ENCODE measurements at places on chromosomes 7 and 10.

- H3K27ac ChIP-seq: no peak overlapping the region
- peaks cover 53% of the 10 kb centered on the region for H3K4me1 ChIP-seq
- no peaks in the 10 kb centered on the region for H3K27me3 ChIP-seq
Observed at GRCh38 chr7:112147793-112148361, 58.3 kb downstream of the DOCK4 start.

- peaks cover 10% of the 10 kb centered on the region for H3K4me1 ChIP-seq
- no peak overlapping the region for H3K4me3 ChIP-seq
- no peaks in the 10 kb centered on the region for H3K27me3 ChIP-seq
- DNase-seq: no peak
Observed at GRCh38 chr7:105285118-105285874, 103.4 kb downstream of the SRPK2 start.

DNA sequence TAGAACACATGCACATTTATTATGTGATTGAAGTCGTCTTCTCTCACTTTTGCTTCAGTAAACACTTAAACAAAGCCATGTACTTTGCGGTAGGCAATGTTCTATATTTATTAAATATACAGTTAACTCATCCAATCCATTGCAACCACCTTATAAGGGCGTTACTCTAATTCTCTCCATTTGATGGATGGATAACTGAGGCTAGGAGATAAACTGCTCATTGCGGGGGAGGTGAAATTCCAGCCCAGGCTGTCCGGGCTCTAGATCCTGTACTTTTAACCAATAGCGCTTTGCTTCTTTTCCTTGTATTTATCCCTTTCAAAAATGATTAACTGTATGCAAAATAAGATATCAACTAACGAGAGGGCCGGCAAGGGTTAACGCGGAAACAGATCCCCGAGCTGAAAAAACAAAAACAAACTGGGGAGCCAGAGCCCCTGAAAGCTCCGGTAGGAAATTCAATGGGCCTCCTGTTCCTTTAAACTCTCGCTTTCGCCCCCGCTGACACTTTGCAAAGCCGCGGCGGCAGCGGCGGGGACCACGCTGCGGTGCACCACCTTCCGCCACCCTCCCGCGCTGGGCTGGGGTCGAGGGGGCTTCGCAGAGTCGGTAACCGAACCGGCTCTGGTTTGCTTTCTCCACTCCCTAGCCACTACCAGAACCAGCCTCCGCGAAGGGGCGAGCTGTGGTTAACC is 1.0 kb upstream of the PLXDC2 start:
- H3K36me3 ChIP-seq: no peaks in the 10 kb centered on the region
- peaks cover 49% of the 10 kb centered on the region for H3K4me1 ChIP-seq
- no peak for DNase-seq

DNA sequence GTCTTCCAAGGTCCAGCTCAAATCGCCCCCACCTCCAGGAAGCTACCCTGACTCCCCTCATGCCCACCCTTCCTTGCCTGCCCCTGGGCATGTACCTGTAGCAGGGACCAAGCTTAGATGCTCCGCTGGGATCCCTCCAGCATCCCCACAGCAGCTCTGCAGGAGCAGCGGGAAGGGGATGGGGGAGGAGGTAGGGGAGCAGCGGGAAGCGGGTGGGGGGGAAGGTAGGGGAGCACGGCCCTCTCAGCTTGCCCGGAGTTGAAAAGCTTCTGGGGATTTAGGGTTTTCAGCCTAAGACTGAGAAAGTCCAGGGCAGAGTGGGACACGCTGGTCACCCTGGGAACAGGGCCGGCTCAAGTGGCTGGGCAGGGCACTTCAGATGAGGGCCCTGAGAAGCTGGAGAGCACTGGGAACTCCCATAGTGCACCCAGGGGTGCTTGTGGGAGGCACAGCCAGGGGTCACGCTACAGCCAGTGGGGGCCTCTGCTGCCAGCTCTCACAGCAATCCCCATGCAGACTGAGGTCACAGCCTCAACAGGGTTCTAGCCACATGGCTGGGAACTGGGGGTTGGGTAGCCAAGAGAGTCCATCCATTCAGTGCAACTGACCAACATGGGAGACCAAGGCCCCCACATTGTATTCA is 13.4 kb downstream of the WDR86 start:
- H3K27ac ChIP-seq: no peak overlapping the region
- peaks cover 38% of the 10 kb centered on the region for H3K27me3 ChIP-seq
- H3K4me3 ChIP-seq: no peak overlapping the region
- H3K4me1 ChIP-seq: no peaks in the 10 kb centered on the region
- DNase-seq: no peak

GRCh38 chr7:103011650-103012049 is 62.9 kb downstream of the FBXL13 start:
- no peak for DNase-seq
- no peaks in the 10 kb centered on the region for H3K36me3 ChIP-seq
- H3K4me1 ChIP-seq: no peaks in the 10 kb centered on the region
- no peak overlapping the region for H3K27ac ChIP-seq
- H3K27me3 ChIP-seq: no peaks in the 10 kb centered on the region
- H3K4me3 ChIP-seq: no peak overlapping the region

GRCh38 chr7:43960933-43961332 is 34.7 kb downstream of the UBE2D4 start:
- no peaks in the 10 kb centered on the region for H3K4me1 ChIP-seq
- no peaks in the 10 kb centered on the region for H3K27me3 ChIP-seq
- H3K36me3 ChIP-seq: peaks cover 17% of the 10 kb centered on the region
- H3K4me3 ChIP-seq: no peak overlapping the region

- peaks cover 44% of the 10 kb centered on the region for H3K27me3 ChIP-seq
- no peak overlapping the region for H3K27ac ChIP-seq
- no peak for DNase-seq
Observed at GRCh38 chr7:148979827-148980226, 48.5 kb downstream of the PDIA4 start.

DNA sequence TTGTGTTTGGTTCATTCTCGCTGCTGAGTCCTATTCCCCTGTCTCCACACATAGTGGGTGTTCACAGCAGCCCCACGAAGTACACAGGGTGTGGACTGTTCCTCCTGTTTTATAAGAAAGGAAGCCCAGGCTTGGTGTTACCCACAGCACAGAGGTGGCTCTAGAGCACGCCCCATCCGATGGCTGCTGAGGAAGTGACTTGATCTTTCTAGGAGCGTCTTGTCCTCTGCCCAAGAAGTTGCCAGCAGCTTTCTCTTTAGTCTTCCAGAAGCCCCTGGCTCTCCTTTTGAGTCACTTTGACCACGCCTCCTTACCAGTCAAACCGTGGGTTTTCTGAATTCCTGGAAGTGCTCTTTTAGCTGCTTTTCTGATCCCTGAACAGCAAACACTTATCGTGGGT is 94.0 kb downstream of the GRK5 start:
- peaks cover 97% of the 10 kb centered on the region for H3K4me1 ChIP-seq
- DNase-seq: no peak

DNA sequence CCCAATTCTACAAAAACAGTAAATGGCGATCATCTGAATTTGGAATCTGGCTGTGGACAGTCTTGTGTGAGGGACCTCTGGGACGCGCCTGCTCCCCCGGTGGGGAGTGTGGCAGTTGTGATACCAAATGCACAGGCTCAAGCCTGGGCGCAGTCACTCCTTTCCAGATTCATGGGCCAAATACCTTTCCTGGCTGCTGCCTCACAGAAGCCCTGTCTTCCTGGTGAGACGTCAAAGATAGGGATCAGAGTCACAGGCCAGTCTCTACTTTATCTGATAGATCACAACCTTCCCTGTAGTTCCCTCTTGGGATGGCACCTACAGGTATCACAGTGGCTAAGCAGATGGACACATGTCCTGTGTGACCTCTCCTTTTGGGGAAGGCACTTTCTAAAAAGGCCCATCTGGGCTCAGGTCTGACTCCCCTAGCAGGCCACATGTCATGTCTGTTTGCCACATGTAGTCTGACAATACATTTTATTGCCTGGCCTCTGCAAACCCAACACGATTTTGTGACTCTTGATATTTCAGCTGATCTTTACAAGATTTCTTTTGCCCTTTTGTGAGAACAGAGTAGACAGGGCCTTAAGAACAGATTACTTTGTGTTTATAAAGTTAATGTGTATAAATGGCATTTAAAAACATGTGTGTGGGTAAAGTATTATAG is 150.1 kb downstream of the SNX10 start:
- no peaks in the 10 kb centered on the region for H3K36me3 ChIP-seq
- no peaks in the 10 kb centered on the region for H3K4me1 ChIP-seq
- peaks cover 43% of the 10 kb centered on the region for H3K27me3 ChIP-seq

GRCh38 chr10:94324609-94325233 is 38.0 kb downstream of the NOC3L start:
- H3K27ac ChIP-seq: no peak overlapping the region
- peaks cover 63% of the 10 kb centered on the region for H3K36me3 ChIP-seq
- no peaks in the 10 kb centered on the region for H3K27me3 ChIP-seq
- no peak for DNase-seq
- H3K4me3 ChIP-seq: no peak overlapping the region

GRCh38 chr7:27992097-27992496 is 188.5 kb downstream of the JAZF1 start:
- H3K27me3 ChIP-seq: no peaks in the 10 kb centered on the region
- H3K4me3 ChIP-seq: no peak overlapping the region
- DNase-seq: no peak
- H3K36me3 ChIP-seq: no peaks in the 10 kb centered on the region
- no peak overlapping the region for H3K27ac ChIP-seq

- H3K4me1 ChIP-seq: no peaks in the 10 kb centered on the region
- no peak overlapping the region for H3K27ac ChIP-seq
- no peak for DNase-seq
- no peak overlapping the region for H3K4me3 ChIP-seq
- H3K27me3 ChIP-seq: no peaks in the 10 kb centered on the region
Observed at GRCh38 chr7:139004321-139005090, 23.3 kb upstream of the KIAA1549 start.

GRCh38 chr10:110372656-110373055 is 67.9 kb upstream of the SMNDC1 start:
- H3K36me3 ChIP-seq: no peaks in the 10 kb centered on the region
- no peak overlapping the region for H3K27ac ChIP-seq
- H3K4me1 ChIP-seq: peaks cover 22% of the 10 kb centered on the region
- no peaks in the 10 kb centered on the region for H3K27me3 ChIP-seq
- H3K4me3 ChIP-seq: no peak overlapping the region
- DNase-seq: no peak

DNA sequence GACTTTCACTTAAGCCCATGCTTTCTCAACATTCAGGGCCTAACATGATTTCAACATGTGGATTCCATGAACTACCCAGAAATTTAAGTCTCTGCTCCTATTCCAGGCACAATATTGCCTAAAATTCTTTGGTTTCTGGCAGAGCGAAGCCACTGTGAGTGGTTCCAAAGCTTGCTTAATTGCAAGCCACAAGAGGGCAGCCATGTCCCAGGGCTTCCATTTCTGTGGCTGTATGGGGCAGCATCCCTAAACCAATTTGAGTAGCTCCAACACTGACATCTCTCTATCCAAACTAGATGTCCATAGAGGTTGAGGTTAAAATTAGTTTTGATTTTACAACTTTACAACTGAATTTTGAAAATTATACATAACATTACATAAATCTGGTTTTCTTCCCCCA is 56.3 kb upstream of the MDFIC start:
- no peaks in the 10 kb centered on the region for H3K36me3 ChIP-seq
- H3K4me1 ChIP-seq: no peaks in the 10 kb centered on the region
- no peak overlapping the region for H3K27ac ChIP-seq

Data from left ventricle myocardium inferior (tissue), 1 donor.